ENCODE measurements at places on chromosomes 3 and 15.

DNA sequence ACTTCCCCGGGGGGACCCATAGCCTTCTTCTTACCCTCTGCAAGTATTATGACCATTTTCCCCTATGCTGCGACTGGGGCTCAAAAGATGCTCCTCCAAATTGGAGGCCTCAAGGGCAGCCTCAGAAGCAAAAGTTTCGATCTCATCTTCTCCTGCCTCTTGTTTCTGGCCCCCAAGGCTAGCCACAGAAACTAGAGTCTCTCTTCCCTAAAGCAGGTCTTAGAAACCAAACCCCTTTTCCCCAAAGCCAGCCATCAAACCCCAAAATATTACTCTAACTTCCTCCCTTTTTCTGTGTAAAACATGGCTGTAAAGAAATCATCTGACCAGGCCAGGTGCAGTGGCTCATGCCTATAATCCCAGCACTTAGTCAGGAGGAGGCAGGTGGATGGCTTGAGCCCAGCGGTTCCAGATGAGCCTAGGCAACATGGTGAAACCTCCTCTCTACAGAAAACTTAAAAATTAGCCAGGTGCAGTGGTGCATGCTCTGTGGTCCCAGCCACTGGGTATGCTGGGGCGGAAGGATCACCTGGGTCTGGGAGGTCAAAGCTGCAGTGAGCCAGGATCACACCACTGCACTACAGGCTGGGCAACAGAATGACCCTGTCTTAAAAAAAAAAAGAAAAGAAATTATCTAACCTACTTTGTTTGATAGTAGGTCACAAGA lies 36.7 kb upstream of the MFGE8 start:
- no peak overlapping the region for H3K27ac ChIP-seq
- no peak overlapping the region for H3K4me3 ChIP-seq
- no peaks in the 10 kb centered on the region for H3K4me1 ChIP-seq
- H3K36me3 ChIP-seq, result no peaks in the 10 kb centered on the region
- no peak for ATAC-seq
- no peaks in the 10 kb centered on the region for H3K27me3 ChIP-seq

GRCh38 chr15:77784361-77785292 lies 151.9 kb upstream of the LINGO1 start:
- no peaks in the 10 kb centered on the region for H3K4me1 ChIP-seq
- no peaks in the 10 kb centered on the region for H3K36me3 ChIP-seq
- ATAC-seq, result peak; percentile 40
- no peak overlapping the region for H3K4me3 ChIP-seq

DNA sequence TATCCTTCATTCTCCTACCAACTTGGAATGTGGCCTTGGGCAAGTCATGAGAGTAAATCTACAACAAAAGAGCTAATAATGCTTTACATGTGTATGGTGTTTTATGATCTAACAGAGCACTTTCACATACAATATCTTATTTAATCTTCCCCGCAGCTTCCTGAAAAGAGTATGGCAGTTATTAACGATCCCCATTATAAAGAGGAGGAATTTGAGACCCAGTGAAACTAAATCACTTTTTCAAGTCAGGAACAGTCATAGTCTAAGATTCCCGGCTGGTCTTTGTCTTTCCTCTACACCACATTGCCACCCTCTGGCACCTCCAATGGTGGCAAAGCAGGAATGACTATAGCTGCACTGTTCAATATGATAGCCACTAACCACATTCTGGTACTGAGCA lies 69.7 kb upstream of the CMSS1 start:
- H3K4me3 ChIP-seq, result no peak overlapping the region
- peaks cover 8% of the 10 kb centered on the region for H3K27me3 ChIP-seq
- no peak for ATAC-seq
- no peak overlapping the region for H3K27ac ChIP-seq
- no peaks in the 10 kb centered on the region for H3K36me3 ChIP-seq
- no peaks in the 10 kb centered on the region for H3K4me1 ChIP-seq

- ATAC-seq, result no peak
- no peaks in the 10 kb centered on the region for H3K4me1 ChIP-seq
- H3K27me3 ChIP-seq, result no peaks in the 10 kb centered on the region
- H3K4me3 ChIP-seq, result no peak overlapping the region
- no peak overlapping the region for H3K27ac ChIP-seq
Measured at GRCh38 chr3:76724706-76725105, 315.2 kb upstream of the ROBO2 start.

- H3K27me3 ChIP-seq, result no peaks in the 10 kb centered on the region
- H3K4me1 ChIP-seq, result no peaks in the 10 kb centered on the region
- no peak overlapping the region for H3K27ac ChIP-seq
Measured at GRCh38 chr3:19220311-19220710, 72.0 kb downstream of the KCNH8 start.

DNA sequence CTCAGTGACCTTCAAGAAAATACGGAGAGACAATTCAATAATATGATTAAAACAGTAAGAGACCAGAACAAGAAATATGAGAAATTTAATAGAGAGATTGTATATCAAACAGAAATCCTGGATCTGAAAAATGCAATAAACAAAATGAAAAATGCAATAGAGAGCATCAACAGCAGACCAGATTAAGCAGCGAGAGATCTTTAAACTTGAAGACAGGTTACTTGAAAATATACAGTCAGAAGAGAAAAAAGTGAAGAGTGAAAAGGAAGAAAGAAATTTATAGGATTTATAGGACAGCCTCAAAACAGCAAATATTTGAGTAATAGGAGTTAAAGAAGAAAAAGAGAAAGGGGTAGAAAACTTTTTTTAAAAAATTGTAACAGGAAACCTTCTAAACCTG lies 813.9 kb upstream of the GRM7 start:
- H3K36me3 ChIP-seq, result no peaks in the 10 kb centered on the region
- H3K27ac ChIP-seq, result no peak overlapping the region
- no peak for ATAC-seq
- H3K4me1 ChIP-seq, result no peaks in the 10 kb centered on the region
- H3K4me3 ChIP-seq, result no peak overlapping the region

- no peak overlapping the region for H3K4me3 ChIP-seq
- H3K27ac ChIP-seq, result no peak overlapping the region
- H3K27me3 ChIP-seq, result no peaks in the 10 kb centered on the region
- ATAC-seq, result no peak
Measured at GRCh38 chr3:40333852-40334251, 24.3 kb downstream of the EIF1B start.

DNA sequence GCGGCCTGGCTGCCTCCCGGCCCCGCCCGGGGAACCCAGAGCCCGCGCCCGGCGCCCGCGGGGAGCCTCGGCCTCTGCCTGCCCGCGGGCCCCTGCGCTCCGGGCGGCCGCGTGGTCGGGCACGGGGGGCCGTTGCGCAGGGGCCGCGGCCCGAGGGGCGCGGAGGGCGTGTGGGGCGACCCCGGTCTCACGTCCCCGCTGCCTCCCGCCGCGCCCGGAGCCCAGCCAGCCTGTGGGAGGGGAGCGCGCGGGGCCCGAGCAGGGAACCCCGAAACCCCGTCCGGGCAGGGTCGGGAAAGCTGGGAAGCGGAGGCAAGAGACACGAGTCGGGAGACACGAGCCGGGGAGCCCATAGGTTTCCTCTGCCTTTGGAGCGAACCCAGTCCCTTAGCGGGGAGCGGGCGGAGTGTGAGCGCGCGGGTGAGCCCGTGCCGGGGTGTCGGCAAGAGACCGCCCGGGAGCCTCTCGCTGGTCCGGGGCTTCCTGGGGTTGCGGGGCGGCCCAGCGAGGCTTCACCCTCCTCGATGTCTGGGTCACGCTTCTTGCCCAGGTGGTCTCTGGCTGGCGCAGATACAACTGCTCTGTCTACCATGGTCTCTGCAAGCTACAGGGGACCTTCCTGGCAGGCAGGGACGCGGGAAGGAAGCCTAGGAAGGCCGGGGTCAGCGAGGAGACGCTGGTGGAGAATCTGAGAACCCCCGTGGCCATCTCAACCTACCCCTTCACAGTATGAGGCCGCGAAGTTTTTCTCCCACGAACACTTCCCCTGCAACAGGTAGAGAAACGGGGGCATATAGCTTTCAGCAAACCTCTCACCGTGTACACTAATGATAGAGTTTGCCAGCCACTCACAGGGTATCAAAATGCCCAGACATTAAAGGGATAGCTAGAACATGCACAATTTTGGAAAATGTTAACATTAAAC lies 586 bp downstream of the LRRK1 start:
- no peaks in the 10 kb centered on the region for H3K36me3 ChIP-seq
- peaks cover 49% of the 10 kb centered on the region for H3K27me3 ChIP-seq
- peaks cover 5% of the 10 kb centered on the region for H3K4me1 ChIP-seq
- ATAC-seq, result peak; percentile 15
- no peak overlapping the region for H3K27ac ChIP-seq
- H3K4me3 ChIP-seq, result peak overlapping the region; percentile 56

DNA sequence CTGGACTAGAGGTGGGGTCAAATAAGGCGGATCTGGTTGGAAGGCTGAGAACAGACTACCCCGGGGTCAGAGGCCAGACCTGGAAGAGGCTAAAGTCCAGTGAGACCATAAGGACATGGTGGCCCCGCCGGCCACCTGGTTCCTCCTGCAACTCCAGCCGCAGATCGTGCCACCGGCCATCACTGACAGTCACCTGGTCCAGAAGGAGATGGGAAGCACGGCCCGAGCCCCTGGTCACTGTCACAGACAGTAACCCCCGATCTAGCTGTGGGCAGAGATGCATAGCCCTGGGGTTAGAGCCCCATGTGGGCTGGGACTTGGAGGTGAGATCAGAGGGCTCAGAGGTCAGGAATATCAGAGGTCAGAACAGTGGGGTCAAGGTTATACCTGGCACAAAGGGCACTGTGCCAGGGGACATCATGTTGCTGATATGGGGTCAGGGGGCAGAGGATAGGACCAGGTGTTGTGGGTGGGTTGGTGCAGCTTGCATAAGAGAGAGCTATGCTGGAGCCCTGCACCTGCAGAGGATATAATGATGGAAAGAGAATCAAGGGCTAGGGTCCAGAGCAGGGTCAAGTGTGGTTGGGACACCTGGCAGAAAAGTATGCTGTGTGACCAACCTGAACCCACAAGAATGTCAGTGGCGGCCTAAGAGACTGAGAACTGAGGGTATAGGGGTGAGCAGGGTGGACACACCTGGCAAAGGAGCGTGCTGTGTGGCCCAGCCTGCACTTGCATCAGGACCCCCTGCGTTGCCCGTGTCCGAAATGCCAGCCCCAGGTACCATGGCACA lies 9.6 kb downstream of the CELSR3 start:
- no peak overlapping the region for H3K27ac ChIP-seq
- H3K36me3 ChIP-seq, result peaks cover 44% of the 10 kb centered on the region
- H3K4me3 ChIP-seq, result no peak overlapping the region
- no peaks in the 10 kb centered on the region for H3K27me3 ChIP-seq
- peaks cover 5% of the 10 kb centered on the region for H3K4me1 ChIP-seq

GRCh38 chr15:57561041-57561711 lies 30.5 kb upstream of the MYZAP start:
- peaks cover 5% of the 10 kb centered on the region for H3K36me3 ChIP-seq
- peak overlapping the region; percentile 90 for H3K27ac ChIP-seq
- no peaks in the 10 kb centered on the region for H3K27me3 ChIP-seq
- ATAC-seq, result peak; percentile 87
- peak overlapping the region; percentile 39 for H3K4me3 ChIP-seq
- peaks cover 20% of the 10 kb centered on the region for H3K4me1 ChIP-seq

DNA sequence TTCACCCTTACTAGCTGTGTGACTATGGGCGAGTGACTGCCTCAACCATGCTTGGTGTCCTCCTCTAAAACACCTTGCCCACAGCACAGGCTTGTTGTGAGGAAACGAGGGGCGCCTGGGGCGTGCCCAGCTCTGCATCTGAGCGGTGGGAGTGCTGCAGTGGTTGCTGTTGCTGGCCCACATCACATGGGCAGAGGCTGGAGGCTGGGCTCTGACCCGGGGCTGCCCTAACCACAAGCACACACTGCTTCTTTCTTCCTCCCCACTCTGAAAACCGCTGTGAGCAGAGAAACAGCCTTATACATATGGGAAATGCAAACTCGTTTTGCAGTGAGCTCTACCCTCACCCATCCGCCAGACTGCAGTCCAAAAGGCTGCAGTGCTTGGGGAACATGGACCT lies 74.8 kb upstream of the RPL32 start:
- H3K27me3 ChIP-seq, result no peaks in the 10 kb centered on the region
- ATAC-seq, result peak; percentile 71
- peaks cover 13% of the 10 kb centered on the region for H3K4me1 ChIP-seq
- H3K36me3 ChIP-seq, result peaks cover 72% of the 10 kb centered on the region
- peak overlapping the region; percentile 83 for H3K27ac ChIP-seq

GRCh38 chr3:120357807-120358206 lies 8.7 kb upstream of the LRRC58 start:
- H3K27me3 ChIP-seq, result peaks cover 3% of the 10 kb centered on the region
- no peak overlapping the region for H3K27ac ChIP-seq
- H3K4me1 ChIP-seq, result no peaks in the 10 kb centered on the region
- H3K4me3 ChIP-seq, result no peak overlapping the region
- no peak for ATAC-seq

DNA sequence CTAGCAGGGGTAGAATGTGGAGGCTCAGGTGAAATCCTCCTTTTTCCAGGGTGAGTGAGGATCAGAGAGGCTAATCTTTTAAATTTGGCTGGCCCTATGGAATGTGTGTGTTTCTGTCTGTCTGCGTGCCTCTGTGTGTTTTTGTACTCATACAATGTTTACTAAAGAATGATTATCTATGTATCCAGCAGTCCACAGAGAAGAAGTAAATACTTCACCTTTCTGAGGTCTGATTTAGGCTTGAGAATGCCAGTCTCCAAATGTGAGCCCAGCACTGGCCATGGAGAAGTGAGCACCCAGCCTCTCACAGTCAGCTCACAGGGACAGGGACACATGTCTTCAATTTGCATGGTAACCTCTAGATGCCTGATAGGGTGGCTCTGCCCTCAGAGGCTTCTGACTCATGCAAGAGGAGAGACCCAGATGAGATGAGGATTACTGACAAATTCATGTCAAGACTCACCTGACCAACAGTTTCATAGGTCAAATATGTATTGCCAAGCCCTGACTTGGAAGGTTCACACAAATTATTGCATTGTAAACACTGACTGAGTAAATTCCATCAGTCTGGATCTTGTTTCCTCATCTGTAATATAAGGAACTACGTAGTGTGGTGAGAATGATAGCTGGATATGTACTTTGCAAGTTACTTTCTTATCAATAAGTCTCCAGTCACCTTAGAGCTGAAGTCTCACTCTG lies 31.0 kb downstream of the ENTPD3 start:
- H3K4me1 ChIP-seq, result no peaks in the 10 kb centered on the region
- no peaks in the 10 kb centered on the region for H3K36me3 ChIP-seq
- no peak overlapping the region for H3K27ac ChIP-seq
- no peak overlapping the region for H3K4me3 ChIP-seq
- ATAC-seq, result no peak
